Fibroblast of lung (primary cell): ENCODE measurements at places on chromosomes 13 and 19. TPM values are rescaled to one million over a fixed set of nuclear protein-coding genes. Genes with fewer than 3 reads are reported as not detected.

The SBSN gene
- 4.1 and 9.0 TPM in 2 replicates for total RNA-seq

The TRPM4 gene
- 6.9 and 18.7 TPM in 2 replicates for total RNA-seq

The FLT3 gene
- total RNA-seq = not detected in 2 replicates

The SHKBP1 gene
- 22.3 and 43.4 TPM in 2 replicates for total RNA-seq

The MADCAM1 gene
- 0.17 and 0.26 TPM in 2 replicates for total RNA-seq

The ZGLP1 gene
- 0.51 and 0.66 TPM in 2 replicates for total RNA-seq

The KMT5C gene
- total RNA-seq = 4.1 and 4.6 TPM in 2 replicates

The RASL11A gene
- 73.5 and 82.2 TPM in 2 replicates for total RNA-seq

The BEST2 gene
- total RNA-seq = not detected in 2 replicates

DNA sequence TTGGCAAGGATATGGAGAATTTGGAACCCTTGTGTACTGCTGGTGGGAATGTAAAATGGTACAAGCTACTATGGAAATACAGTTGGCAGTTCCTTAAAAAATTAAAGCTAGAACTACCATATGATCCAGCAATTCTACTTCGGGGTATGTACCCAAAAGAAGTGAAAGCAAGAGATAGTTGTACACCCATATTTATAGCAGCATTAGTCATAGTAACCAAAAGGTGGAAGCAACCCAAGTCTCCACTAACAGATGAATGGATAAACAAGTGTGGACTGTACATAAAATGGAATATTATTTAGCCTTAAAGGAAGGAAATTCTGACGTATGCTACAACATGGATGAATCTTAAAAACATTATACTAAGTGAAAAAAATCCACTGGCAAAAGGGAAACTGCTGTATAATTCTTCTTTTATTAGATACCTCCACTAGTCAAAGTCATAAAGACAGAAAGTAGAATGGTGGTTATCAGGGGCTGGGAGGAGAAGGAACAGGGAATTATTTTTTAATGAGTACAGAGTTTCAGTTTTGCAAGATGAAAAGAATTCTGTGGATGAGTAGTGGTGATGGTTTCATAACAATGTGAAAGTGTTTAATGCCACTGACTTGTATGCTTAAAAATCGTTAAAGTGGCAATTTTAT is 141.6 kb downstream of the RXFP2 start:
- no peaks in the 10 kb centered on the region for H3K27me3 ChIP-seq
- H3K4me3 ChIP-seq = no peak overlapping the region
- H3K27ac ChIP-seq = no peak overlapping the region
- no peaks in the 10 kb centered on the region for H3K4me1 ChIP-seq

DNA sequence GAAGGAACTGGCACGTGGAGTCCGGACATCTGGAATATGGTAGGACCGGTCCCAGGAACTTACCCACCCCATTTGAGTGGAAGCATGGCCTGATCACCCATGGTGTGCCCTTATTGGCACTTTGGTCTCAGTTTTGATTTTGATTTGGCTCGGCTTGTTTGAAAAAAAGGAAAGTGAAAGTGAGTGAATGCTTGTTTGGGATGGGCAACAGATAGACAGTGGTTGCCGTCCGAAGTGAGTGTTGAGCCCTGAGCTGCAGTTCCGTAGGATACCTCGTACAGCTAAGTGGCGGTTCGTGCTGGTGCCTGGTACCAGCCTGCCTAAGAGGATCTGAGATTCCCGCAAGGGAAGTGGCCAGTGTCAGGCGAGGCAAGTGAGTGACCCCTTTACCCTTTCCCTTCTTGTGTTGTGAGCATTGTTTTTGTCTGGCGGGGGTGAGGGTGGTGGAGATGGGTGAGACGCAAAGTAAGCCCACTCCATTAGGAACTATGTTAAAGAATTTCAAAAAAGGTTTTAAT is 605.8 kb downstream of the UQCRFS1 start:
- no peak overlapping the region for H3K4me3 ChIP-seq
- H3K27me3 ChIP-seq = no peaks in the 10 kb centered on the region
- no peaks in the 10 kb centered on the region for H3K4me1 ChIP-seq
- H3K36me3 ChIP-seq = no peaks in the 10 kb centered on the region

- peaks cover 13% of the 10 kb centered on the region for H3K4me1 ChIP-seq
- H3K27me3 ChIP-seq = no peaks in the 10 kb centered on the region
- no peak overlapping the region for H3K4me3 ChIP-seq
These were observed 25.9 kb downstream of the RXFP2 start for GRCh38 chr13:31765138-31765785.

- no peak overlapping the region for H3K4me3 ChIP-seq
- peaks cover 2% of the 10 kb centered on the region for H3K4me1 ChIP-seq
- no peak overlapping the region for H3K27ac ChIP-seq
- H3K27me3 ChIP-seq = no peaks in the 10 kb centered on the region
- no peak for DNase-seq
- H3K36me3 ChIP-seq = no peaks in the 10 kb centered on the region
These were observed 101.9 kb upstream of the AKAP11 start for GRCh38 chr13:42170029-42170428.

DNA sequence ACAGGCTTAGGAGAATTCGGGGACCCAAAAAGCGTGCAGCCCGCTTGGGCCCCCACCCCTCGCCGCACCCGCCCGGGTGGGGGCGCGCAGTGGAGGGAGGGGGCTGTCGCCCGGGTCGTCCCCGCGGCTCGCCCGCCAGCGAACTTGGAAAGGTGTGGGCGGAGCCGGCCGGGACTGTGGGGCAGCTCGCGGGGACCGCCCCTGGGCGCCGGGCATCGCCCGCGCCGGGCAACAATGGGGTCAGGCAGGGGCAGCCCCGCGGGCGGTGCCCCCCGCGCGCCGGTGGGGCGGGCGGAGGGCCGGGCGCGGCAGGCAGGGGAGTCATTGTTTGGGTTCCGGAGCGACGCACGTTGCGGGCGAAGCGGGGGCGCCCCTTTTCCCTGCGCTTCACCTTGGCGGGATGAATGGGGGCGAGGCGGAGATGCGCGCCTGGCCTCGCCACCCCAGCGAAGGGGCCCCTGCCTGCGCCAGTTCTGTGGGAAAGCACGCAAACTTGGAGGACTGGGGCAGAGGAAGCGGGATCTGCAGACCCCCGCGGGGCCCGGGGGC is 647 bp upstream of the KLF12 start:
- DNase-seq = no peak
- H3K27me3 ChIP-seq = no peaks in the 10 kb centered on the region
- H3K4me1 ChIP-seq = peaks cover 13% of the 10 kb centered on the region
- peak overlapping the region; percentile 74 for H3K27ac ChIP-seq

- no peaks in the 10 kb centered on the region for H3K27me3 ChIP-seq
- DNase-seq = no peak
- no peak overlapping the region for H3K4me3 ChIP-seq
- H3K27ac ChIP-seq = no peak overlapping the region
- H3K4me1 ChIP-seq = no peaks in the 10 kb centered on the region
These were observed 53.1 kb downstream of the MICU2 start for GRCh38 chr13:21550918-21551317.

- H3K27ac ChIP-seq = peak overlapping the region; percentile 23
- no peaks in the 10 kb centered on the region for H3K36me3 ChIP-seq
- peak overlapping the region; percentile 51 for H3K4me3 ChIP-seq
- DNase-seq = peak; percentile 9
These were observed 21.4 kb upstream of the ERVV-1 start for GRCh38 chr19:52992109-52993004.

GRCh38 chr19:48481846-48482639 is 12.9 kb downstream of the CYTH2 start:
- no peak overlapping the region for H3K27ac ChIP-seq
- H3K36me3 ChIP-seq = peaks cover 1% of the 10 kb centered on the region
- H3K27me3 ChIP-seq = no peaks in the 10 kb centered on the region
- no peak overlapping the region for H3K4me3 ChIP-seq

DNA sequence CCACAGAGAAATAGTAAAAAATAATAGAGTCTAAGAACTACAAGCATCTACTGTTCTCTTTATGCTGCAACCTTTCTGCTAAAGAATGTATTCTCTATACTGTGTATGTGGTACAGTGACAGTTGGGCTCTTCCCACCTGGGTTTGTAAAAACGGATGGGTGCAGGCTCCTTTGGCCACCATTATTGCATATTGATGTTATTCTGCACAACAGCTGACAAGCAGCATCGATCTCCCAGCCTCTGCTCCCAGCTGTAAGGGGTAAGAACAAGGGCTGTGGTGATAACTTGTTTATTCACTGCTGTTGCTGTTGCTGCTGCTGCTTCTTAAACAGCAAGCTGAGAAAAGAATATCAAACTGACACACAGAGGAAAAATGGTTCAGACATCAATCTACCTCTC is 56.1 kb downstream of the KCNRG start:
- peak overlapping the region; percentile 31 for H3K4me3 ChIP-seq
- H3K36me3 ChIP-seq = peaks cover 2% of the 10 kb centered on the region
- DNase-seq = peak; percentile 45
- H3K4me1 ChIP-seq = peaks cover 7% of the 10 kb centered on the region
- peak overlapping the region; percentile 44 for H3K27ac ChIP-seq

- no peaks in the 10 kb centered on the region for H3K27me3 ChIP-seq
- DNase-seq = no peak
- H3K4me3 ChIP-seq = no peak overlapping the region
- H3K36me3 ChIP-seq = no peaks in the 10 kb centered on the region
These were observed 60.3 kb downstream of the ERCC5 start for GRCh38 chr13:102905905-102906771.

DNA sequence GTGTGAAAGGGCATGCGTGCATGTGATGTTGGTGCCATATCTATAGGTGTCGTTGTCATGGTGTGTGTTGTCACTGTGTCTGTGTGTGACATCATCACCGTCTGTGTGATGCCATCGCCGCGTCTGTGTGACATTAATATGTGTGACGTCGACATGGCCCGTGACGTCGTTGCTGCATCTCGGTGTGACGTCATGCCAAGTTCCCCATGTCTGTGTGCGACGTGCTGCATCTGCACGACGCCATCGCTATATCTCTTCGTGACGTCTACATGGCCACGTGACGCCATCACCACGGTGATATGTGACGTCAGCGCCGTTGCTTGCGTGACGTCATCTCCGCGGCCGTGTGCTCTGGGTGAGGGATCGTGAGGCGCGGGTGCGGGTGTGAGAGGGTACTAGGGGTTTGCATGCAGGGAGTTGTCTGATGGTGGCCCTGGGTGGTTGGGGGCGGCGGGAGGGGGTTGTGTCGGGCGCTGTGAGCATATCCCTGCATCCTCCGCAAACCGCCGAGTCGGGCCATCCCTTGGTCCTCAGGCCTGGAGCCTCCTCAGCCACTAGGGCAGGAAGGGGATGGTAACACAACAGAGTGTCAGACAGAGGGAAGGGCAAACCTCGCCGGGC is 14.6 kb downstream of the GTPBP3 start:
- no peaks in the 10 kb centered on the region for H3K4me1 ChIP-seq
- H3K27me3 ChIP-seq = peaks cover 3% of the 10 kb centered on the region
- H3K36me3 ChIP-seq = no peaks in the 10 kb centered on the region
- no peak for DNase-seq
- no peak overlapping the region for H3K27ac ChIP-seq
- H3K4me3 ChIP-seq = no peak overlapping the region

DNA sequence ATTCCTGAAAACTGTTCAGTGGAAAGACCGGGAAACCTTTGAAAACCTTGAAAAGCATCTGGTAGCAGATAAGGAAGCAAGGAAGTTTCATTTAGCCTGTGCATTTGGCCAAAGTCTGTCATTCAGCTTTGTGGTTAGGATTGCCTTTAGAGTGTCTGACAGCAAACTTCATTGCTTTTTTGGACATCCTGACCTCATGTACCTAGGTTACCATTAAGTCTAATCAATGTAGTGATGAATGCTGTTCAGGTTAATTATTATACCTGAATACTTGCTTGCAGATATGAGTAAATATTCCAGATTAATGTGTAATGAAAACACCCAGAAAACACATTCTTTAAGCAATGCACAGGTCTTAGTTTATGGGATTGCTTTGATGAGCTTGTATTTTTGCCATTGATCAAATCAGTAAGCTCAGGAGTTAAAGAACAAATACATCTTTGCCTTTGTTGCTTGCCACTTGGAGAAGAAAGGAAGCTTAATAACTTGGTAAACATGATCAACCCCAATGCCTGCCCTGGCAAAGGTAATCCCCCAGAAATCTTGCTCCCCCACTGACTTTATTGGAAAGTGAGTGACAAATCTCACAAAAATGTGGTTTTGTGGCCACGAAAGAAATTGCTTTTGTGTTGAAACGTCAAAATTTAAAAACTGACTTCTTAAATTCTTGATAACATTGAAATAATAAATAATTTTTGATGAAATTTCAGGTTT is 87.4 kb downstream of the SLC15A1 start:
- peaks cover 2% of the 10 kb centered on the region for H3K27me3 ChIP-seq
- H3K4me3 ChIP-seq = no peak overlapping the region
- no peaks in the 10 kb centered on the region for H3K4me1 ChIP-seq

DNA sequence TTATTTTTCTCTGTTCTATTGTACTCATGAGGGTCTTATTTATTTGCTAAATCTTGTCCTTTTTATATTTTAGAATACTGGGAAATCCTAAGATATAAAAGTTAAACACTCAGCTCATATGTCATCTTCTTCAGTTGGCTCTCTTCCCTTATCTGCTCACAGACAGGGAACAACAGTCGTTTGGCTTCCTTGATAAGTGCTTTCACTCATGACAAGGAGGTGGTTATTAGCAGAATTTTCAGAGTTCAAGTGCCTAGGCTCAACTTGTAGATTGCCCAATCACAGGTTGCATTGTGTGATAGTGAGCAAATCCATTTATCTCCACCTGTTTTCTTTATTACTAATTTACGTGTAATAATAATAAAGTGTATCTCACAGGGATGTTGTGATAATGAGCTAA is 620.3 kb upstream of the PCDH20 start:
- H3K4me3 ChIP-seq = no peak overlapping the region
- H3K4me1 ChIP-seq = no peaks in the 10 kb centered on the region
- no peaks in the 10 kb centered on the region for H3K36me3 ChIP-seq
- no peak for DNase-seq
- H3K27ac ChIP-seq = no peak overlapping the region

GRCh38 chr19:45575216-45575615 is 9.4 kb downstream of the OPA3 start:
- no peaks in the 10 kb centered on the region for H3K27me3 ChIP-seq
- peaks cover 15% of the 10 kb centered on the region for H3K4me1 ChIP-seq
- H3K27ac ChIP-seq = no peak overlapping the region

DNA sequence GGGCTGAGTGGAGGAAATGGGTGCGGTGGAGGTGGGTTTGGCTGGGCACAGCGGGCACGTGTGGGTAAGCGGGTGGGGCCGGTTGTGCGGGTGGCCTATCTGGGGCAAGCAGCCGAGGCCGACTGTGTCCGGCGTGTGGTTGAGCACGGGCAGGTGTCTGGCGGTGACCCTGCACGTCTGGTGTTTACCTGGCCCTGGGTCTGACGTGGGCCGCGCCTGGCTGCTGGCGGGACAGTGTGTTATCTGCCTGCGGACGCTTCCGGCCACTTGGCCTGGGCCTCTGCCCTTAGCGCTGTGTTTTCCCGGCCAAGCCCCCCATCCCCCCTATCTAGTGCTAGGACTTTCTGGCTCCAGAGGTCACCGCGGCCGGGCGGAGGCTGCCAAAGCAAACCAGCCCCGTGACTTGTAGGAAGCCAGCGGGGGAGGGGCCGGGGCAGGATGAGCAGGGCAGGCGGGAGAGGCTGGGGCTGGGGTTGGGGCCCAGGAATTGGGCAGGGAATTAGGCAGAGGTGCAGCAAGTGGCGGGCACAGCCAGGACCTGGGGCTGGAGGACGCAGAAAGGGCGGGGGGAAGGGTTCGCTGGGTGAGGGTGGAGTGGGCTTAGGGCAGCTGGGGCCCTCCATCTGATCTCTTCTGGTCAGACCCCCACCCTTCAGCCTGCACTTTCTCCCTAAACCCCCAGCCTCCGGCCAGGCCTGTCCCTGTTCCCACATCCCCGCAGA is 534 bp upstream of the HPN start:
- DNase-seq = peak; percentile 53
- no peaks in the 10 kb centered on the region for H3K27me3 ChIP-seq
- no peak overlapping the region for H3K27ac ChIP-seq
- no peaks in the 10 kb centered on the region for H3K36me3 ChIP-seq

- H3K27ac ChIP-seq = no peak overlapping the region
- H3K27me3 ChIP-seq = no peaks in the 10 kb centered on the region
- no peak for DNase-seq
- peaks cover 7% of the 10 kb centered on the region for H3K36me3 ChIP-seq
- no peaks in the 10 kb centered on the region for H3K4me1 ChIP-seq
These were observed 28.7 kb upstream of the F2RL3 start for GRCh38 chr19:16860118-16860517.
